GDM1 (cell line): ENCODE measurements at places on chromosomes 6 and 20.

- DNase-seq: no peak
Observed at GRCh38 chr20:36313926-36314325, 7.8 kb downstream of the DLGAP4 start.

GRCh38 chr6:170040906-170041305, 250.0 kb downstream of the DLL1 start:
- DNase-seq: no peak

GRCh38 chr20:15575255-15575654, 998.0 kb downstream of the KIF16B start:
- DNase-seq: no peak

DNA sequence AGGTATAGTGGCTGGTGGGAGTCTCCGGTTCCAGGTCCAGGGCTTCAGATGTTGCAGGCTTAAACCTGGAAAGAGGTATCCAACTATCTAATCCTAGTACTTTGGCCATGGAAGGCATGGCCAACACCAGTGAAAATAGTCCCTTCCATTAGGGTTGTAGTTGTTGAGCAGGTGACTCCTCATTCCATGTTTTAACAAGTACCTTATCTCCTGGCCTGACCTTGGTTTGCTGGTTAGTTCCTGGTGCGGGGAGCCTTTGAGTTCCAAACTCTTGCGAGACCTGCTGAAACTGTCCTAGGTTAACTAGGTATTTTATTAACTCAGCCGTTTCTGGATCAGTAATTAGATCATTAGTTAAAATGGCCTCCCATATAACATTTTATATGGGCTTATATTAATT, 165.1 kb upstream of the PROKR2 start:
- DNase-seq: no peak

DNA sequence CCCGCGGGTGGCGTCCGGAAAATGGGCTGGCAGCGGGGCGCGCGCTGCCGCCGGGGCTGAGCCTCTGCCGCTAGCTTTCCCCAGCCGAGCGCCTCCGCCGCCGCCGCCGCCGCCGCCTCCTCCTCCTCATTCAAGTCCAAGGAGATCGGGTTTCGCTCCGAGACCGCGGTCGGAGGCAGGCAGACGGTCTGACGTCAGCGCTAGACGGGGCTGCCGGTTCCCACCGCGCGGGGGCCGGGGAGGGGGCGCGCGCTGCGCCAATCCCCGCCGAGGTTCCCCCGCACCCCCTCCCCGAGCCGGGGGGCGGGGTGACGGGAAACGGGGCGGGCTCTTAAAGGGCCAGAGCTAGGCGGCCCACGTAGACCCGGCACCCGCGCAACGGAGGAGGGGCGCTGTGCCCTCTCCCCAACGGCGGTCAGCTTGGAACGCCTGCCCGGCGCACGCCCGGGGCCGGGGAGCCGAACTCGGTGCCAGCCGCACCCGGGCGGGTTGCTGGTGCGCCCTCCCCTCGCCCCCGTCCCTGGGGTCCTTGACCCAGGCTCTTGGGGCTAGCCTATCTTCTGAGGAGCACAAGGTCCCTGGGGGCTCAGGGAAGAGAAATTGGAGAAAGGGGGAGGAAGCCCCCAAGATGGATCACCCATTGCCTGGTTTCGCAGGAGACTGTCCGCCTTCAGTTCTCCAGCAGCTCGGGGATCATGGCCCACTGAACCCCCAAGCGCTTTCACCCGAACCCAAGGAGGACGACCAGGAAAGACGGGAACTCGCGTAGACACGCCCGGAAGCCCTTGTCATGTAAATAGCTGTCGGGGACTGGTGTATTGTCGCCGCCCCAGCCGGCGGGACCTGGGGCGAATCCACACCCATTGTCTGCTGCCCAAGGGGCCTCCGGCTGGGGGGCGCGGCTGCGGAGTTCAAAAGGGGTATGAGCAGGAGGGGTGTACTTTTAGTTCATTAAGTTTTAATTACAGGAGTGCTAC, at the start of gene PMEPA1:
TSS of gene PMEPA1 (minus strand) at position 193 of the 977 bp plus-strand sequence. CDS start 433 bp downstream, outside the sequence.
- peak; percentile 86 for DNase-seq

GRCh38 chr20:22567944-22568871, 16.2 kb downstream of the FOXA2 start:
- no peak for DNase-seq

DNA sequence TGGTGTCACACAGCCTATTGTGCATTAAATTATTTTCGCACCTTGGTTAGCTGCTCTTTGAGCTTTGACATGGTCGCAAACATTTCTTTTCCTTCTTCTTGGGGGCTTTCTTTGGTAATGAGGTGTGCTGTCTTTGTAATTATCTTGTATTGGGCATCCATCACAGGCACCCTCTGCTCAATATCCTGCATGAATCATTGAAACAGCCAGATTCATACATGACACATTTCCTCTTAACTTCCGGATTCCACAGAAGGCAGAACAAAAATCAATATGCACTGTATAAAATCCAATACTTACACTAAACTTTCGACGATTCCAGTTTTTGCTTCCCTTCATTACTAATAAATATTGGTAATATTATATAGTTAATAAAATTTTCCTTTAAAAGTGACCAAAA, 175.6 kb downstream of the SYNE1 start:
- no peak for DNase-seq

DNA sequence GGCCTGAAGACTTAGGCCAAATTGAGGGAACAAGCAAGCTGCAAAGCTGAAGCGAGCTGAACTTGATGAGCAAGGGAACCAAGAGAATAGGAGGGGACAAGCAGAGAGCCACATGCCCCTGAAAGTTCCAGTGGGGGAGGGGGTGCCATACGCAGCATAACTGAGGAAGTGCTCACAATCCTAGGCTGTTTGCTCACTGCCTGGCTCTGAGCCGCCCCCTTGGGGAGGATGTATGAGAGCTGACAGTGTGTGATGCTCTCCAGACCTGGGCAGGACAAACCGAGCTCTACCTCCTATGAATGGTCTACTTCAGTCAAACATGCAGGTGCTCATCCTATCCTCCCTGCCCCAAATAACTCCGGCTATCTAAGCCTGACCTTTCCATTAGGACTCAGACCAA, 52.1 kb downstream of the FAXC start:
- DNase-seq: no peak

DNA sequence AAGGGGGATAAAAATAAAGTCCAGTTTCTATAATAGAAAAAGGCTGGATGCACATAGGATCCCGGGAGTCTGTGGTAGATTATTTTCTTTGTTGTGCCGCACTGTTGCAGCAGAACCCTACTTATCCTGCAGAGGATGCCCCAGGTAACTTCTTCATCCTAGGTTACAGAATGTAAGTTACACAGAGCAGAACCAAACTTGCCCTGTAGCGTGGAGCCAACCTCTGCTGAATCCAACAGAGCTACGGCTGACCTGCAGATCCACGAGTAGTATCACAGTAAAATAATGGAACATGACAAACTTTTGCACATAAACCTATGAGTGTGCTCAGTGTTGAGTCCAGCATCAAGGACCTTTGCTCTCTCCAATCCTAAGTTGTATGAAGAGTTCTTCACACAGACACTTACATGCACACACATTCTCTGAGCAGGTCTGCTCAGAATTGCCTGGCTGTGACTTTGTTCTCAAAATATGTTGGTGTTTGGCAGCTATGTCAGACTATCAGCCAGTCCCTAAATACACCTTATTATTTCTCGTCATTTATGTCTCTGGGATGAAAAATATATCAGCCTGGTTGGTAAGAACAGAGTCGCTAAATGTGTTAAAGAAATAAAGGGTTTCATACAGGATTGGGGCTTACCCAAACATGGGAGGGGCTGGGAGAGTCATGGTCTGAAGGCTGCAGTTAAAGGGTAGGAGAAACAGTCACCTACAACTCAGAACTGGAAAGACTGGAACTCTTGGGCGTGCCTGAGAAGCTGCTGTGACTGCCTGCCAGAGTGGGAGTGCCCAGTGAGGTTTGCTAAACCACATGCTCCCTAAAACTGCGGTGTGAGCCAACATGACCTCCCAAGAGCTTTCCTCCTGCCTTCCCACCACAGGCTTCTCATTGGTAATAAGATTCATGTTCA, 165.1 kb upstream of the SLC24A3 start:
- no peak for DNase-seq

- peak; percentile 3 for DNase-seq
Observed at GRCh38 chr6:25601800-25602673, 50.0 kb upstream of the SCGN start.

DNA sequence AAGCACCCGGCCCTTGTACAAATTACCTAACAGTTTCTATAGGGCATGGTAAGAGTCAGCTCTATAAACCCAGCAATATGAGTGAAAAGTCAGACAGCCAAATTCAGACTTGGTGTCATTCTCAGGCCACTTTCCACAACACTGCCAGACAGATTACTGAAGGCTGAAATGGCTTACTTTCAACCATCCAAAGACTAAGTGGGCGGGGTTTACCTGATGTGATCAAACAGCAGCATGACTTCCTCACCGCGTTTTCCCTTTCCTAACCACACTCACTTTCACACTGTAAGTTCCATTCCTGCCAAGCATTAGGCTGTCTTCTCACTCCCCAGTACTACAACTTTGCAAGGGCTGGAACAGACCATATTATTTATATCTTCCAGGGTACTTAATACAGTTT, 85.9 kb downstream of the SMLR1 start:
- peak; percentile 8 for DNase-seq

- no peak for DNase-seq
Observed at GRCh38 chr6:138012682-138013081, 94.5 kb downstream of the PERP start.
